Activated CD8-positive, alpha-beta memory T cell treated with anti-CD3 and anti-CD28 coated beads, Interleukin-2, amount 10 ng/mL, durations not matched to agents 7 days and 5 days (primary cell): ENCODE measurements at places on chromosomes 2 and 18.

- no peak for DNase-seq
Observed at GRCh38 chr2:132816234-132816633, 146.2 kb upstream of the LYPD1 start.

DNA sequence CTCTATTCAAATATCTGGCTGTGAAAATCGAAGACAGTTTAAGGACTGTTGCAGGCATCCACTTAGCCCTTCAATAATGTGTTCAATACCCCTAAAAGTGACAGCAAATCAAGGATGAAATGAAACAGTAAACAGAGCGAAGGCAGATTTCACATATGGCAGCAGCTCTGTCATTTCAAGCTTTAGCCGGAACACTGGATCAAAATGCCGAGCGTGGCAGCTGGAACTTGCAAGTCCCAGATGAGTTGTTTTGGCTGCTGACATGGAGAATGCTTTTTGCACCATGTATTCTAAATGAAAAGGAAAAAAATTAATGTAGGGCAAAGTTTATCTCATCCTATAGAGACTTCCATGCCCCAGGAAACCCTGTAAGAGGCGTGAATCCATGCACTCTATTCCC lies 18.0 kb downstream of the LRRC30 start:
- no peak for DNase-seq

GRCh38 chr2:30366199-30366691 lies 80.8 kb upstream of the LCLAT1 start:
- peak; percentile 52 for DNase-seq

DNA sequence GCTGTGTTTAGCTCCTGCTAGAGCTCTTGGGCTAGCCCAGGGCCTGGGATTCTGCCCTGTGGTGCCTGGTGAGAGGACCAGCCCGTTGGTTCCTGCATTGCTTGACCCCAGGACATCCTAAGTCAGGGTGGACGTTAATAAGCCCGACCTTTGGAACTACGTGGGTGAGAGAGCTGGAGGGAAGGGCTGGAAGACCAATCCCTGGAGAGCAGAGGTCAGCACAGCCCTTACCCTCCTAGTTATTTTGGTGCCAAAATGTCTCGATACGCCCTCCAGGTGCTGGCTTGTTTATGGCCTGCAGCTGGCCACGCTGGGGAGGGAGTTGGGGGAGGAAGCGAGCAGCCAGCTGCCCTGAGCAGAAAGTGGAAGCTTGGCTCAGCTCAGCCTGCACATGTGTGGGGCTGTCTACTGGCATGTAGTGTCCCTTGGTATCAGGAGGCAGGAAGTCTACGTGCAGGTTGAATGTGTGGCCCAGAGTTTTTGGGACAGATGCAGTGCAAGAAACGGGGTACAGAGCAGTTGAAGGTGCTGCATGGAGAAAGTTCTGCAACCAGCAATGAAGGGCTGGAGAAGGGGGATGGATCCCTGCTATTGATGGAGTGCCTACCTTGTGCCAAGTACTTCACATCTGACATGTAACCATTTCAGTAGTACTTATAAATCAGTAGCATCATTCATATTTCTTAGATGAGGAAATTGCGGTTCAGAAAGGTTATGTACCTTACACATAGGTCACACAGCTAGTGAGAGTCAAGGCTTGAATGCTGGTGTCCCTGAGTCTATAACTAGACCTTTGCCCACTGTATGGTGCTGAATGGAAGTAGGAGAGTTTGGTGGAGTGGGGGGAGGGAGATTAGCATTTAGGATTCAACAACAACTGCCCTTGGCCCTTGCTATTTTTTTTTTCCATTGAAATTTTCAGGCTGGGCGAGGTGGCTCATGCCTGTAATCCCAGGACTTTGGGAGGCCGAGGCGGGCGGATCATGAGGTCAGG lies 5.0 kb upstream of the DGKD start:
- no peak for DNase-seq

- DNase-seq, result no peak
Observed at GRCh38 chr2:32379352-32379751, 22.5 kb downstream of the BIRC6 start.

DNA sequence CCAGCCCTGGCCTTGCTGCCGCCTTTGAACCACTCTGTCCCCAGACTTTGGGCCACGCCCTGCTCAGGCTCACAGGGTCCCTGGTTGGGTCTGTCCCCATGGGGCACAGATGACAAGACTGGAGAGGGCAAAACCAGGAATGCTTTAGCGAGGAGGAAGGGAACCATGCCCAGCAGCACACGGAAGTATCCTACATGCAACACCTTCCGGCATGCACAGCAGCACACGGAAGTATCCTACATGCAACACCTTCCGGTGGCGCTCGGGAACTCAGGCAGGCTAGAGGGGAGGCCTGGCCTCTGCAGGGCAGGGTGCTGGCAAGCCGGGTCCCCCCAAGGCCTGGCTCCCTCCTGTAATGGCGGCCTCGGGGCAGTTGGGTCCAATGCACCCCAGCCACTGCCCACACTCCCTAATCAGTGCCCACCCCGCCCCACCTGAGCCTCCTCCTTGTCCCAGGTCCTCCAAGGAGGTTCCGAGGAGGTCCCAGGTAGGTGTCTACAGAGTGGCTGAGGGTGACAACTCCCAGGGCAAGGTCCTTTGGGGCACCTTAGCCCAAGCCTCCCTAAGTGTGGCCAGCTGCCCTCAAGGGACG lies 33.6 kb upstream of the SNED1 start:
- DNase-seq, result no peak

DNA sequence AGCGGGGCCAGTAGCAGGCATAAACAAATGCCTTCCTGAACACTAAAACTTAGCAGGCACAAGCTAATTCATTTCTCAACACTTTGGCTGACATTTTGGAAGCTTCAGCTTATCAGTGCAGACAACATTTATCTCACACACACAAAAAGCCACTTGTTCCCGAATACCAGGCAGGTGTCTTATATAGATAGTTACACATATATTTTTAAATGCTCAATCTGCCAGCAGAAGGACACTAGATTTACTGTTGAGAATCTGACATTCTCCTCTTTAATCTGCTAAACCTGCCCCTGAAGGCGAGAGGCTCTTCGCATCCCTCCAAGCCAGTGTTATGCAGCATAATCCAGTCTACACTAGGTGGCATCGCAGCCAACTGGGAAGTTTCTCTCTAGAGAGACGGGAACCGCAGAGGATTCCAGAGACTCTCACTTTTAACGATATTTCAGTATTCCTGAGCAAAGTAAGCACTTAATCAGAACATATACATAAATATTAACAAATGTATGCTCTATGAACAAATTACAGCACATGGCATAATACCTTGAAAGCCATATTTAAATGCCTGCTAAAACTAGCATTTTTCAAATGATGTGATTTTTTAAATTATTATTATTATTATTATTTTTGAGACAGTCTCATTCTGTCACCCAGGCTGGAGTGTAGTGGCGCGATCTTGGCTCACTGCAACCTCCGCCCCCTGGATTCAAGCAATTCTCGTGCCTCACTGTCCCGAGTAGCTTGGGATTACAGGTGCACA lies 90.2 kb upstream of the SCG2 start:
- DNase-seq, result no peak

DNA sequence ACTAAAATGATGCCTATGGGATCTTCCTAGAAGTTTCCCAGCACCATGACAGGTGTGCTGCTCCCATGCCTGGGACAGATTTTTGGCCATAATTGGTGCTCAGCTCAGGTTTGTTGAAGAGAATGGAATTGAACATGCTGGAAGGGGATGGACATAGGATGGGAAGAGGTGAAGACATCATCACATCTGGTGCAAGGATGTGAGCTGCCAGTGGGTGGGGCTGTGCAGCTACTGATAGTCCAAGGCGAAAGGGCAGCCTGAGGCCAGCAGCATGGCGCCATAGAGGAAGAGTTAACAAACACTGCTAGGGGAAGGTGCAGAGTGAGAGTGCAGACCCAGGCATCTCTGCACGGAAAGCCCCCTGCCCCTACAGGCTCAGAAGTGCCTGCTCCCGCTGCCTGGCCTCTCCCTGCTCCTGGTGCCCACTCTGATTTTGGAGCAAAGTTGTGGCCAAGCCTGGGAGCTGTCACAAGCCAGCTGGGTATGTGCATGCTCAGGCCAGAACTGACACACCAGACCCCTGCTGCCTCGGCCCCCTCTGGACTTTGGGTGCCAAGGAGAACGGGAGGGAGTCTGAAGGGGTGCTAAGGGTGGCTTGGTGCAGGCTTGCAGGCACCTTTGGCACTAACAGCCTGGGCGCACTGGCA lies 178.6 kb downstream of the ZBTB7C start:
- peak; percentile 53 for DNase-seq

- peak; percentile 59 for DNase-seq
Observed at GRCh38 chr2:20447437-20448245, 767 bp downstream of the RHOB start.
